ENCODE measurements at places on chromosomes 3 and 15.

GRCh38 chr15:89127054-89127702 lies 38.9 kb downstream of the ABHD2 start:
- DNase-seq, result no peak

GRCh38 chr3:52454938-52455282 lies 494 bp upstream of the NISCH start:
- no peak for DNase-seq

DNA sequence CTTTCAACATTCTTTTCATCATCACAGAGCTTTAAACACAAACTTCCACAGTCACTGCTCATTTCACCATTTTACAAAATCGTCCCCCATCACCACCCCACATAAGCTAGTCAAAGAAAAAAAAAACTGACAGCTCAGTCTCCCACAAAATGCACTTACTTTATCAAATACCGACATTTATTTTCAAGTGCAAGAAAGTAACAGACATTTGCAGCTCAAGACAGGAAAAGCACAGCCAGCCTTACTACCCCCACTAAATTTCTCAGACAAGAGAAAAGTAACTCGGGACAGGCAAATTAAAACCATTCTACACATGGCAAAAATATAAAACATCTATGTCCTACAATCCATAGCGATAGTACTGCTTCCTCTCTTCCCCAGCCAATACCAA lies 402.4 kb downstream of the SHQ1 start:
- DNase-seq, result no peak

DNA sequence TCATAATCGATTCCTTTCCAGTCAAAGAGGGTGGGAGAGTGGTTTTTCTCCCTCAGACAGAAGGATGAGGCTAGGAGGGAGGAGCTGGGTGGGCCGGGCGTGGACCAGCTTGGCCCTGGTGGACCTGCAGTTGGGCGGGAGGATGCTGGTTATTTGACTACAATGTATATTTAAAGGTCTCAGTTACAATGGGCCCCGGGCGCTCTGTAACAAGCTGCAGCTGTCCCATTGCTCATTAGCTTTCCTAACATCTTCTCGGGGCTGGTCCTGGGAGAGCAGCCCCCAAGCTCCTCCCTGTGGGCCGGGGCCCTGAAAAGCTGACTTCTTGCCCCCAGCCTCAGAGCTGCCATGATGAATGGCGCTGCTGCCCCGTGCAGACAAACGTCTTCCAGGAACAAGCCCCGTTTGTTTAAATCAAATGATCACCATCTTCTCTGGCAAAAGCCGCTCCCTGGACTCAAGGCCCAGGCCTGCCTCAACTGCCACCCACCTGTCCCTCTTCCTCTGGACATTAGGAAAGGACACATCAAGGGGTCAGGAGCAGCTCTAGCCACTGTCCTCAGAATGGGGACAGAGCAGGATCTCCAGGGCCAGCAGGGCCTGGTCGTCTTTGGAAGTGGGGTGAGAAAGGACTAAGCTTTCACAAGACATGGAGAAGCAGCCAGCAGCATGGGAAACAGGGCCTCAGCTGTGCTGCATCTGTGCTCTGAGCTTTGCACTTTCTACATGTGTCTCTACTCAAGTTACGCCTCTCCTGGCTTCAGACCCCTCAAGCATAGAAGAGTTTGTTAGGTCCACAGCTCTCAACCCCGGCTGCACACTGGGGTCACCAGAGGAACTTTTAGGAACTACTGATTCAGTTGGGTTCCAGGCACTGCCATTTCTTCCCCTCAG lies 38.6 kb downstream of the MAGEF1 start:
- DNase-seq, result no peak

- no peak for DNase-seq
Measured at GRCh38 chr3:111763001-111763471, 96.0 kb upstream of the PHLDB2 start.

- no peak for DNase-seq
Measured at GRCh38 chr3:190357468-190357867, 30.5 kb upstream of the CLDN16 start.

GRCh38 chr3:52237006-52237656 lies 1.8 kb downstream of the TWF2 start:
- no peak for DNase-seq

DNA sequence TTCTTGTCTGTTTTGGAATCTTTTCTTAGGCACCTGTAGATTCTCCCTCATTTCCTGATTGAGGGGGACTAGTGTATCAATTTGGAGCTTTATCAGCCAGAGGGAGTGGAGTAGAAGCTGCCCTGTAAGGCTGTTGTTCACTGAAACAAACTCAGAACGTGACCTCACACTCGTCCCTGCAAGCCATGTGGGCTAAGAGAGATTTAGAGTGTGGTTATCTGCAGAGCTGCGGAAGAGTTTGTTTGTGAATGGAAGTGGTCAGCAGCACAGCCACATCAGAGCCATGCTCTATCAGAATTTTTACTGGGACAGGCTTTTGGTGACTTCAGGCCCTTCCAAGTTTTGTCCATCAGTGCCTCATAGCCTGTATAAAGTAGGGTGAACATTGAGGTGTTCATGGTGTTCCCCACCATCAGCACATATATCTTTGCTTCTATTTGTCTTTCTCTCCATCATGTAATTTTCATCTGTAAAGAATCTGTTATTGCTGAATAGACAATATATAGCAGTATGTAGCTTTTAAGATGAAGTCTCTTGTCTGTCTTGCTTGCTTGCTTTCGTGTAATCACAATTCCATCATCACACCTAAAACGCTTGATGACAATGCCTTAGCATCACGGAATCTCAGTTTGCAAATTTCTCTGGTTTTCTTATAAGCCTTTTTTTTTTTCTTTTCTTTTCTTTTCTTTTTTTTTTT lies 37.0 kb downstream of the LARS2 start:
- DNase-seq, result no peak

- no peak for DNase-seq
Measured at GRCh38 chr3:99943931-99944761, 126.5 kb downstream of the CMSS1 start.

- no peak for DNase-seq
Measured at GRCh38 chr3:138463724-138464490, 29.5 kb downstream of the ESYT3 start.

DNA sequence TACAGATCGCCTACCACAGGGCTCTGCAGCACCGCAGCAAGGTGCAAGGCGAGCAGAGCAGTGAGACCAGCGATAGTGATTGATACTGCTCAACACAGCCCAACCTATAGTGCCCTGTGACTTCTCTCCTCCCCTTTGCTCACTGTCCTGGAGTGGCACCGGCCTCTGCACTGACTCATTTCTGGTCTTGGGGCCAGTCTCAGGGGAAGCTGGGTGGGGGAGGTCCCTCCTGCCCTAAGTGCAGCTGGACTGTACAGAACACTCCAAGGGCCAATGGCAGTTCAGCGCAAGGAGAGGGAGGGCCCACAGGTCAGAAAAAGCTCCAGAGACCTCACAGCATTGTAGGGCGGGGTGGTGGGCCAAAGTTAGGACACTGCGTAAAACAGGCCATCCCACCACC lies 2.5 kb upstream of the OGG1 start:
- no peak for DNase-seq

DNA sequence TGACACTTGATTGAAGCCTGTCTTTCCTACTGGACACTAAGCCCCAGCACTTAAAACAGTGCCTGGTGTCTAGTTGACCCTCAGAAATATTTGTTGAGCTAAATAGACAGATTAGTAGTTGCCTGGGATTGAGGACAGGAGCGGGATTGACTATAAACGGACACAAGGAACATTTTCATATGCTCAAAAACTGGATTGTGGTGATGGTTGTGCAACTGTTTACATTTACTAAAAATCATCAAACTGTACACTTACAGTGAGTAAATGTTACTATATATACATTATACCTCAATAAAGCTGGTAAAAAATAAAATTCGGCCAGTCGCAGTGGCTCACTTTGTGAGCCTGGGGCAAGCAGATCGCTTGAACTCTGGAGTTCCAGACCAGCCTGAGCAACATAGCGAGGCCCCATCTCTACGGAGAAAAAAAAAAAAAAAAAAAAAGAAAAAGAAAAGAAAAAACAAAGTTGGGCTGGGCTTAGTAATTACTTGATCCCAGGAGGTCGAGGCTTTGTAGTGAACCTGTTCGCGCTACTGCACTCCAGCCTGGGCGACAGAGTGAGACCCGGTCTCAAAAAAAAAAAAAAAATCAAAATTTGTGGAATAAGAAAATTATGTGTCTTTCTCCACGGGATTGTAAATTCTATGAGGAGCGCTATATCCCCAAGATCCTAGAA lies 632 bp upstream of the IDH3A start:
- DNase-seq, result no peak
